D721Med (cell line): ENCODE measurements at places on chromosomes 16 and 17.

DNA sequence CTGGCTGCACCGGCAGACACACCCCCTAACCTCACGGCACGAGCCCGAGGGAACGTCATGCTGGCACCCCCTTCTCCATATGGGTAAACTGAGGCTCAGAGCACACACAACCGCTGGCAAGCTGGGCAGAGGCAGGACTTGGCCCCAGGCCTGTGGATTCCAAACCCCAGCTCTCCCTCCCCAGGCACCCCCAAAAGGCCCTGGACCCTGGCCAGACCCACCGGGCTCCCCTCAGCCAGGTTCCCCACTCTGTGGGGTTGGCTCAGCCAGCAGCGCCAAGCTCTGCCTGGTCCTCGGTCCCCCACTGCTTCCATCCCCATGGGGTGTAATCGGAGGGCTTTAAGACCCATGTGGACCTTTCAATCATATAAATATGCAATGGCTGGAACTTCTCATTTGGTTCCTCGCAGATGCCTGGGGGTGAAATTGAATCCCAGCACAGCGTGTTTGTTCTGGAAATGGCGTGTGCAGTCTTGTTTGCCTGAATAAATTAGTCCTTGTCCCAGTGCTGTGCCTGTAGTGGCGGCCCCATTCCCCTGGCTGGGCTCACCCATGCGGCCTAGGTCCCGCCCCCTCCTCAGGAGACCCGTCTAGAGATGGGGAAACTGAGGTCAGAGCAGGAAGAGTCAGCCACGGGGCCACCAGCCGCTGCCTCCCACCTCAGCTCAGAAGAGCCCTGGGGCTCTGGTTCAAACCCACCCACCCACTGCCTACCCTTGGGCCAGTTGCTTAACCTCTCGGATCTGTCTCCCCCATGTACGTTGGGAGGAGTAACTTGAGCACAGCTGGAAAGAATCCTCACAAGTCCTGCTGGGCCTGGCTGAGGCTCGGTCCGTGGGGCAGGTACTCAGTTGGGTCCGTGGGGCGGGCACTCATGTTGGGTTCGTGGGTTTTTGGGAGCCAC lies 57.3 kb downstream of the ZFPM1 start:
- no peak for DNase-seq

GRCh38 chr16:34802396-34802795 lies 1343.0 kb downstream of the TP53TG3F start:
- DNase-seq, result no peak

- DNase-seq, result no peak
Observed at GRCh38 chr16:57004387-57005250, 15.3 kb downstream of the NLRC5 start.

- DNase-seq, result no peak
Observed at GRCh38 chr17:9140550-9141424, 119.5 kb downstream of the NTN1 start.

- no peak for DNase-seq
Observed at GRCh38 chr17:71440513-71440912, 680.3 kb upstream of the SOX9 start.

DNA sequence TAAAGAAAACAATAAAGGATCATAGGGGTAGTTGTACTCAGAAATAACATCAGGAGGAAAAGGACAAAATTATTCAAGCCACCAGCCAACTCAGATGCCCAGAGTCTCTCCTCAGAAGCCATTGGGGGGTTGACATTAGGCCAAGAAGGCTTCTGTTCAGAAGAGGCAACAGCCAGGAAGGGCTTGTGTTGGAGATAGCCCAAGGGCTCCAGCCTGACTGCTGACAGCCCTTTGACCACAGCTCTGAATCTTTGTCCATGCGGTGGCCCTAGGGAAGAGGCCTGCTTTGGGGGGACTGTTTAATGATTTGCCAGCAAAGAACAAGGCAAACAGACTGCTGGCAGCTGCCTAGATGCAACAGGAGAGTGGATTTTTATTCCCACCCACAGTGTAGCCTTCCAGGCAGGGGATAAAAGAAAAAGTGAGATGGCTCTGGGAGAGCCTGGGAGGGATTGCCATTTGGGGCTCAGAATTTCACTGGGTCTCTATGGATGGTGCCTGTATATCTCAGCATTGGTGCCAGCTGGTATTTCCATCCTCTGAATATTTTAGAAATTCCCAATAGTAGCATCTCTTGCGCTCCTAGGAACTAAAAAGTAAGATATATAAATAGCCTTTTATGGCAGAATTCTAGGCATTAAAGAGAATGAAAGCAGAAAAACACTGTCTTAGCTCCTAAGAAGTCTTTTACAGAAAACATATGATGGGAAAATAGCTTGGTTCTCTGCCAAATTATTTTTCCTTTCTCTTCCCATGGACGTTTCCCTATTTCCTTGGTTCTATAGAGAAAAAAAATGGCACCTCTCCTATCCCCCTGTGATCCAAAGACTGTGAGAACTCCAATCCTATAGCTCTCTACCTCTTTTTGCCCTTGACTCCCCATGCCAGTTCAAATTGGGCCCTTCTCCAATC lies 29.4 kb upstream of the SUPT4H1 start:
- DNase-seq, result no peak

GRCh38 chr16:9392956-9393355 lies 301.5 kb downstream of the HAPSTR1 start:
- no peak for DNase-seq
